ENCODE measurements at places on chromosomes 1 and 21. TPM values are rescaled to one million over a fixed set of nuclear protein-coding genes. Genes with fewer than 3 reads are reported as not detected.

The HES4 gene
- total RNA-seq = 68.3 TPM

DNA sequence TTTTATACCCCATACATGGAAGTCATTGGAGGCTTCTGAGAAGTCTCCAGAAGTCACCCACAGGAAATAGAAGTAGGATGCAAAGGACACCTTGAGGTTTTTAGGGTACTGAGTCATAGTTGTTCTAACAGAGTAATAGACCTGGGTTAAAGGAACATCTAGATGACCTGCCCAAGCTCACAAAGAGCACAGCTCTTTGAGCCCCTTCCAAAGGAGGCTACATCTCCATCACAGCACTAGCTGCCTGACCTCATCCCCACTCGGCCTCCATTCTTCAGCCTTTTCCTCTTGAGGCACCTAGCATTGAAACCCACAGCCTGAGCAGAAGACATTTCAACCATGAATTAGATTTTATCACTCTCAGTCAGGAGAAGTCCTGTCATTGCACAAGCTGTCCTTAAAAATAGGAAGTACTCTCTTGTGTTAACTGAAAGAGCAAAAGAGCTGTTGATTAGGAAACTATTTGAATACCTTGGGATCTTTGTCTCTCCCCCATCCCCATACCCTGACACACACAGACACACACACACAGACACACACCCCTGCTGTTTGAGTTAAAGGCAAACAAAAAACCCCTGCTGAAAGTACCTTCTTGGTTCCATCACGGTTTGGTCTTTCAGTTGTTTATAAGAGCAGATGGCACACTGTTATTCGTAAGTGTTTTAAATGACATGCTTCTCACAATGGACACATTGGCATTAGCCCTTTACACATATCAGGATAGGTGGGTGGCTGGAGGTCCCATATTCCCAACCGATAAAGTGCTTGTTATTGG lies 22.2 kb downstream of the MKNK1 start:
- no peak for DNase-seq

DNA sequence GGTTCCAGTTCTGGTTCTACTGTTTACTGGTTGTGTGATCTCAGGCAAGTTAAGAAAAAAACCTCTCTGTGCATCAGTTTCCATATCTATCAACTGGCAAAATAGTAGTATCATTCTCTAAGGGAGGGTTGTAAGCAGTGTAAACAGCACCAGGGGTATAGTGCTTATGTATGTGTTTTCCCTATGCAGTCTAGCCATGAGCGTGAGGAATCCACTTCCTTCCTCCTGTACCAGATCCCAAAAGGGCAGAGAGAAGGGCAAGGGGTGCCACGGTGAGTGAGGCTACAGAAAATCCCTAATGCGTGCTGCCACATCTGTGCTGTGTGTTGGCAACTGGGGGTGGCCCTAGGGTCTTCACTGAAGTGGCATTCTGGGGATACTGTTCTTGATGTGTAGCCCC lies 18.4 kb upstream of the RNF19B start:
- DNase-seq = no peak

DNA sequence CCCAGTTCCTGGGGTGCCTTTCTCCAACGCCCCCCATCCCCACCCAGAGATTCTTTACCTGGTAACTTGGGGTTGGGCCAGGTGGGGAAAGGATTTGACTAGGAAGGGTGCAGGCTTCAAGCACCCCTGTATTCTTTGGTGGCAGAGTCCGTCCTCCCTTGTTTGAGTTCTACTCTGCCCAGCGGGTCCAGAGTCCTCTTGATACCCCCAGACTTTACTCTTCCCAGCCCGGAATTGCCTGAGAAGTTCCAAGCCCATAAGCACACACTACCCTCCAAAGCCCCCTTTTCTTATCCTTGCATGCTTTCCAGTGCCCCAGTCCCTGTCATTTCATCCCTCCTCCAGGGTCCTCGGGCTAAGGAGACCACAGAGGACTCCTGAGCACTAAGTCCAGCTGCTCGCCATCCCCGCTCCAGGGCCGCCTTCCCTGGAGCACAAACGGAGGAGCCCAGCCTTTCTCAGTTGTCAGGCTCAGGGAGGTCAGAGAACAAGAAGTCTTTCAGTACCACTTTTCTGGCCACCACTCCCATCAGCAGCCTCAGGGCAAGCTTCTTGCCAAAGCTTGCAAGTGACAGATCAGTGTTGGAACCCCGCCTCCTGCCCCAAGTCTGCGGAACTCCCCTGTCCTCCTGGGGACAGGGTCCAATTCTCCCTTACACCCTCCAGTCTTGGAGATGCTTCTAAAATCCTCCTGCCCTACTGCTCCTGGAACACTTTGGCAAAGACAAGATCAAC lies 12.2 kb downstream of the SLC45A3 start:
- DNase-seq = no peak
